Kidney (tissue), 22 donors: ENCODE measurements at places on chromosomes 1 and 21. TPM values are rescaled to one million over a fixed set of nuclear protein-coding genes. Genes with fewer than 3 reads are reported as not detected.

Gene TNFAIP8L2
- total RNA-seq: 6.3 TPM

Gene L1TD1
- total RNA-seq: 0.16 TPM

GRCh38 chr1:53077599-53077965 lies 15.6 kb downstream of the PODN start:
- H3K27ac ChIP-seq: no peak overlapping the region
- no peaks in the 10 kb centered on the region for H3K36me3 ChIP-seq

Gene ALX3
- total RNA-seq: not detected

- peaks cover 6% of the 10 kb centered on the region for H3K4me1 ChIP-seq
- H3K27me3 ChIP-seq: no peaks in the 10 kb centered on the region
- H3K4me3 ChIP-seq: peak within 1 kb of the TSS; percentile 88
- DNase-seq: peak; percentile 53
These were observed at the start of gene LYST for GRCh38 chr1:235866205-235866912. LYST (minus strand) TSS chr1:235866906; CDS start chr1:235830417, 36,489 bp downstream.

DNA sequence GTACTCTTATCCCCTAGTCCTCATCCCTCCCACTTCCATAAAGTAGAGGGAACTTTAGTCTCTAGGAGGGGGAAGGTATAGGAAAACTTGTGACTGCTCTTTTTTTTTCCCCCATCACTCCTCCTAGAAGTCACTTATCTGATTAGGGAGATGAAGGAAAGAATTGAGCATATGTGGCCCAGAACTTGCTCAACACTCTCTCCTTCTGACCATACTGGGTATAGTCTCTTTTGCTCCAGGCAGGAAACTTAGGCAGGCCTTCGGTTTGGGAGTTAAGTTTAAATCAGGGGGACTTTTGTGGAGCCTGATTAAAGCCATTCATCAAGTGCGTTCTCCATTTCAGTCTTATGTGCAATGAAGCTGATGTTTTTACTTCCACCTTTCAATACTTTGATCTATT lies 5.8 kb downstream of the UBE2U start:
- H3K4me1 ChIP-seq: no peaks in the 10 kb centered on the region
- no peak for DNase-seq
- H3K27ac ChIP-seq: no peak overlapping the region
- no peaks in the 10 kb centered on the region for H3K36me3 ChIP-seq

GRCh38 chr1:102032534-102032933 lies 35.8 kb upstream of the OLFM3 start:
- no peak for DNase-seq
- H3K36me3 ChIP-seq: no peaks in the 10 kb centered on the region
- H3K27me3 ChIP-seq: no peaks in the 10 kb centered on the region
- no peak overlapping the region for H3K27ac ChIP-seq
- H3K4me3 ChIP-seq: no peak overlapping the region

- no peaks in the 10 kb centered on the region for H3K4me1 ChIP-seq
- H3K4me3 ChIP-seq: no peak overlapping the region
- H3K27me3 ChIP-seq: no peaks in the 10 kb centered on the region
- H3K36me3 ChIP-seq: no peaks in the 10 kb centered on the region
- no peak for DNase-seq
These were observed 17.8 kb upstream of the PLA2G2E start for GRCh38 chr1:19941206-19941568.
